Stimulated activated CD8-positive, alpha-beta memory T cell treated with anti-CD3 and anti-CD28 coated beads, Interleukin-7, amount 100 ng/mL, for 1 hour (primary cell): ENCODE measurements at places on chromosomes 13 and 19.

- peak; percentile 83 for DNase-seq
Observed at GRCh38 chr19:1074544-1075283, 7.7 kb downstream of the ARHGAP45 start.

DNA sequence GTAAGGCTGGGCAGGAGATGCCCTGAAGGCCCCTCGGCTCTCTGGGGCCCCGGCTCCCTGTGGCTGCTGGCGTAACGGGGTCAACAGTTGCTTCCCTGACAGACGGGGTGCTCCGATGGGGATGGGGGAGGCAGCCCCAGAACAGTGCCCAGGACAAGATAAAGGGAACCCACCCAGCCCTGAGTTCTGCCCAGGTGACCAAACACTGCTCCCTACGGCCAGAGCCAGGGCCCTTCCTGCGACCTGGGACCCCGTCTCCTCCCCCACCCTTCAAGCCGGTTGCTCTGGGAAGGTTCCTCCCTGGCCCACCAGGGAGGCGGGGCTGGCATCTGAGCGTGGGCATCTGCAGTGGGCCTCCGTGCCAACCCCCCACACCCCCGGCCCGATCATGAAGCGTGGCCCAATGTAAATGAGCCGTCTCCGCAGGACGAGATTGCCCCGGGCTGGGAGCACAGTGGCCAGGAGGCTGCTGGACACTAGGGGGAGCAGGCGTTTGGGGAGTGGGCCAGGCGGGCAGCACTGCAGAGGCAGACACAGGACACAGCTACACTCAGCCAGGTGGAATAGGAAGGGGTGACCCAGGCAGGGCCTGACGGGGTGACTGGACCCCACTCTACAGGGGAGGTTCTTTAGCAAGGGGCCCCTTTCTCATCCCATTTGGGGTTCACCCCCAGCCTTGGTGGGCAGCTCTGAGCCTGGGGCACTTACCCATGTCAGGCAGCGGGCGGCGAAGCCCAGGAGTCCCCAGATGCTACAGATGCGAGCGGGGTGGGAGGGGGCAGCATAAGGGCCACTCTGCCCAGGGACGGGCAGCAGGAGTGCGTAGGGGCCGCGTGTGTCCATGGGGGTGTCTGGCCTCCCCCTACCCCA lies 1.2 kb upstream of the NKPD1 start:
- no peak for DNase-seq

DNA sequence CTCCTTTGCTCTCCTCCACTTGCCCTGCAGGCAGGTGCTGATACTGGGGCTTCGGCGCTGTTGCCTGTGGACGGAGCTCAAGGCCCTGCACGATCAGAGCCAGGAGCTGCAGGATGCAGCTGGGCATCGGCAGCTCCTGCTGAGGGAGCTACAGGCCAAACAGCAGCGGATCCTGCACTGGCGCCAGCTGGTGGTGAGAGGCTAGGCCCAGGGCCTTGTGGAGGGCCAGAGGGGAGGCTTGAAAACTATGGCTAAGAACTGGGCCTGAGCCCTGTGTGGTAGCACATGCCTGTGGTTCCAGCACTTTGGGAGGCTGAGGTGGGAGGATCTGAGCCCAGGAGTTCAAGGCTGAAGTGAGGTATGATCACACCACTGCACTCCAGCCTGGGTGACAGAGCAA lies 6.3 kb downstream of the HAUS5 start:
- DNase-seq, result no peak

- DNase-seq, result no peak
Observed at GRCh38 chr19:18349524-18350128, 9.2 kb downstream of the PGPEP1 start.

DNA sequence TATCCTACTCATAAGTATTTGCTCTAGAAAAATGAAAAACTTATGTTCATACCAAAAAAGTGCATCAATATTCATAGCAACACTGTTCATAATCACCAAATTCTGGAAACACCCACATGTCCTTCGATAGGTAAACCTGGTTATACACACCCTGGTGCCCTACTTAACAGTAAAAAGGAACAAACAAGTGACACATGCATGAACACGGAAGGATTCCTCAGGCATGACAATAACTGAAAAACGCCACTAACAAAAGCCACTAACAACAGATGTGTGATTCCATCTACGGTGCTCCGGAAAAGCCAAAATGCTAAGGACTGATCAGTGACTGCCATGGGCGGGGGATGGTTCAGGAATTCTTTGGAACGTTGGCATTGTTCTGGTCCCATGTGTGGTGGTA lies 65.5 kb downstream of the STK24 start:
- DNase-seq, result no peak

DNA sequence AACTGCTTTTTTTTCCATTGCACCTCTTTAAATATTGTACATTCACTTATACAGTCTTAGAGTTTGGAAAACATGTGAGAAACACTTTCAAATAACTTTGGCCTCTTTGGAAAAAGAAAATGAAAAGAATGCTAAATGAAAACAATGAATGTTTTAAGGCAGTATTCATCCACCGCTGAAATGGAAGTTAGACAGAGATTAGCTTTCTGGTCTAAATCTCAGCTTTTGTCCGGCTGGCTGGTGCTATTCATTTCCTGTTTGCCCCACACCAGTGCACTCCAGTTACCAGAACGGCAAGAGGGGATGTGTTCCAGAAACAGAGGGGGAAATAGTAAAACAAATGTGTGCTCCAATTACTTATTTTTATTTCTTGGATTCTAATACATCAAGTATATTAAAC lies 1201.3 kb downstream of the EFNB2 start:
- no peak for DNase-seq
